ENCODE measurements at places on chromosomes 11 and 22.

DNA sequence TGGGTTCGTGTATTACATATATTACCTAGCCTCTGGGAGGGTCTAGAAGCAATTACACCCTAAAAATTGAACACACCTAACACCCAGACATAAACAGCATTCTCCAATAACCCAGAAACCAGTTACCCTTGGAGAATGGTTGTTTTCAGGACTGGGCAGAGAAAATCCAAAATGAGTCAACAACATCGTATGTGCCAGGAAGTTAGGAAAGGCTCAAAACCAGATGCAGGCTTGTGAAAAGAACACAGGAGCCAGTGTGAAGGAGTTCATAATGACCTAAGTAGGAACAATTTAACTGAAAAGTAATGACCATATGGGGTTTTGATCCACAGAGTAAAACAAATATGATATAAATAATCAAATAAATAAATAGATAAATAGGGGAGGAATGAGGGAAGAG lies 5.1 kb upstream of the CLPB start:
- no peak for DNase-seq

DNA sequence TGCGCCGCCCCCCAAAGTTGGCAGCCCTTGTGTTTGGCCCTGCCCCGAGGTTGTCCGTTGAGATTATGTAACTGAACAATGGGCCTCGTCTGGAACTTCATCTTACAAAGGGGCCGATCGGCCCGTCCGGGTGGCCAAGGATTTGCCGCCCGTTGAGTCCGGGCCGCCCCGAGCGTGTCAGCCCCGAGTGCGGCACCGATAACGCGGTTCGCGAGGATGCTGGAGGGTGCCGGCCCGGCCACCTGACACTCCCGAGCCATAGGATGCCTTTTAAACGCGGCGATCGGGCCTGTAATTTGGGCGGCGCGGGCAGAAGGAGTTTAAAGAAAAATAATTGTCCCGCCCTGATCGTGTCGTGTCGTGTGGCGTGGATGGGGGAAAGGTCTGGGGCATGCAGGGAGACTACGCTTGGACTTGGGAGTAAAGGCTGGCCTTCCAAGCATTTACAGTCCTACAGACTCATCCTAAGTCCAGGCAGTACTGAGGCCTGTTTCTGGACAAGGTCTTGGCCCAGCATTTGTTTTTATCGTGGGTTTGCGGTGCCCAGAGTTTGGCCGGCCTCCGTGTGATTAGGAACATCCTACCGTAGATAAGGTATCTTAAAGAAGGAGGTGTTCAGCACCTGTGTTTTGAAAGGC lies 1.3 kb downstream of the WEE1 start:
- no peak for DNase-seq

GRCh38 chr22:27651486-27651885 lies 150.1 kb downstream of the MN1 start:
- no peak for DNase-seq

DNA sequence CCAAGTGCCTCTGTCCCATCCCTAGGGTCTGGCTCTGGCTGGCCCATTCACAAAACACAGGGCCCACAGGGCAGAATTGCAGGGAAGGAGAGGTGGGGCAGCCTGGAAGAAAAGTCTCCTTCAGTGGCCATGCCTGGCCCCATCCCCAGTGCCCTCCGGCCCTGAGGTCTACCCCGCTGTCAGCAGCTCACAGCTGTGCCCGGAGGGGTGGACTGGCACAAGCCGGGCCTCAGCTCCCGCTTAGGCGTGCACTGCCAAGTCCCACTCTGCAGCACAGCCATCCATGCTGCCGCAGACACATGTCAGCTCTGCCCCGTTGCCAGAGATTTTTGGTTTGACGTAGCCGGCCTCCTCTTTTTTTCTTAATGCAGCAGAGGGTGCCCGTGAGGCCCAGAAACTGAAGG lies 3.9 kb upstream of the SCN2B start:
- DNase-seq = peak; percentile 67

DNA sequence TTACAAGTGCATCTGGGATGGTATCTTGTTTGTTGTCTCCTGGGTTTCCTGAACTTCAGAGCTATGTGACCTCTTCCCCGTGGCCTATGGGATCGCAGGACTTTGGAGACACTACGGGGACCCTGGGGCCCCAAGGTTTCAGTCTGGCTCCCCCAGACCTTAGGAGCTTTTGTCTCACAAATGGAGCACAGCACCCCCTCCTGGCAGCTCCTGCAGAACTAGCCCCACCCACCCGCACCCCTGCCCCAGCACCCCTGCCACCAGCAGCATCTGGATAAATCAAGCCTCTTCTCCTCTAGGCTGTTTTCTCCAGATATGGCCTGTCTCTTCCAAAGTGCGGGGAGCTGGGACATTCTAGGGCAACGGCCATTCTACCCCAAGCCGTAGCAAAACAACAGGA lies 10.4 kb downstream of the RCOR2 start:
- peak; percentile 73 for DNase-seq

- no peak for DNase-seq
Observed at GRCh38 chr11:76234416-76235232, 28.3 kb upstream of the WNT11 start.

DNA sequence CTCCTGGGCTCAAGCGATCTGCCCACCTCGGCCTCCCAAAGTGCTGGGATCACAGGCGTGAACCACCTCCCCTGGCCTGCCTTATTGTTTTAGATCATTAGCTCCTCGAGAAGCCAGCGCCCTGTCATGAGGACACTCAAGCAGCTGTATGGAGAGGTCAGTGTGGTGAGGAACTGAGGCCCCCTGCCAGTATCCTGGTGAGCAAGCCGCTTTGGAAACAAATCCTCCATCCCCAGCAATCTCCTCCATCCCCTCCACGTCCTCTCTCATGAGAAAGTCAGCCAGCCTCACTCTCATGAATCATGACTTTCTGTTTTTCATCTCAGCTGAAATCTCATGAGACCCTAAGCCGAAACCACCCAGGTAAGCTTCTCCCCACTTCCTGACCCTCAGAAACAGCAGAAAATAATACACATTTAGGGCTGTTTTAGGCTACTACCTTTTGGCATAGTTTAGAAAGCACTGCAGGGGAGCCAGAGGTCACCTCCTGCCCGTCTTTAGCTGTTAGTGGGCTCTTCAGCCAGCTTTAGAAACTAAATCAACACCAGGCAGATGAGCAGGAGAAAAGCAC lies 56.0 kb downstream of the CTTN start:
- DNase-seq = no peak

DNA sequence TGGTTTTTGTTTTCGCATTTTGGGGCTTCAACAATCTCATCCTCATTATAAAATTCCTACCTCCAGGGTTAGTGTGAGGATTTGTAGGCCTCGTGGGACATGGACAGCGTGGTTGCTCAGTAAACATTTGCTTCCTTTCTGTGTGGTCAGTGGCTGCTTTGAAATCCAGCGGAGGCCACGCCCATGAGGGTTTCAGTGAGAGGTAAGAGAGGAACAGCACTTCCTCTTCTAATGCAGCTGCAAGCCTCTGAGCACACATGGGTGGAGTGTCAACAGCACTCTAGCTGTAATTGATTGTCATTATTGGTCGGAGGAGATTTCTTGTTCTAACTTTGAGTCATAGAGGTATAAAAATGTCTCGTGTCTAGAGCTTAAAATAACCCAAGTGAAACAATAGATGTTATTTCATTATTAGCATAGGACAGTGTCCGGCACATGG lies 6.0 kb upstream of the ARHGAP42 start:
- DNase-seq = peak; percentile 42

DNA sequence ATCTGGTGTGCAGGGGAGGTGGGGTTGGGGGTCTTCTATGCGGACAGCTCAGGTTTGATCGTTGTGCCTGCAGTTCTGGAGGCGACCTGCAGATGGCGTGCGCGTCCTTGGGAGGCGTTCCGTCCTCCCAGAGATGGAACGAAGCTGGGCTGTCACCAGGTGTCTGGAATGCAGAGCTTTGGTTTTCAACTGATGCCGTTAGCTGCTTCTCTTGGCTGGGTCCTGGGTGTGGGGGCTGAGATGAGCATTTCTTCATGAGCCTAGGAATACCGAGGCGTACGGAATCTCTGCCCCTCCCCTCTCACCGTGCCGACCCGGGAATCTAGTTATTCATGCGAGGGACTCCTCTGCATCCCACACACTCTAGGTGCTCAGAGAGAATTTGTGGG lies 98.6 kb downstream of the CEP164 start:
- DNase-seq = peak; percentile 91

DNA sequence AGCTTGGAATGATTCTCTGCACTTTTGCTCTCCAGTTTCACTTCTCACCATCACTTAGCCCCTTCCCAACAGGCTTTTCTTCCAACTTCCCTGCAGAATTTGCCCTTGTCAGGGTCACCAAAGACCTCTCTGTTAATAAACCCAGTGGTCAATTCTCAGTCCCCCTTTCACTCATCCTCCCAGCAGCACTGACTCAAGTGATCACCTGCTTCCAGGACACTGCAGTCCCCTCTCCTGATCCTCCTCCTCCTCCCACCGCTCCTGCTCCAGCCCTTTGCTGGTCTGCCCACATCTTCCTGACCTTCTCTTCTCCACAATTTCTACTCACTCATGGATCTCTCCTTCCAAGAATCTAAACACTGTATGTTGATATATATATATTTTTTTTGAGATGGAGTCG lies 57.9 kb downstream of the SHISAL1 start:
- DNase-seq = no peak

DNA sequence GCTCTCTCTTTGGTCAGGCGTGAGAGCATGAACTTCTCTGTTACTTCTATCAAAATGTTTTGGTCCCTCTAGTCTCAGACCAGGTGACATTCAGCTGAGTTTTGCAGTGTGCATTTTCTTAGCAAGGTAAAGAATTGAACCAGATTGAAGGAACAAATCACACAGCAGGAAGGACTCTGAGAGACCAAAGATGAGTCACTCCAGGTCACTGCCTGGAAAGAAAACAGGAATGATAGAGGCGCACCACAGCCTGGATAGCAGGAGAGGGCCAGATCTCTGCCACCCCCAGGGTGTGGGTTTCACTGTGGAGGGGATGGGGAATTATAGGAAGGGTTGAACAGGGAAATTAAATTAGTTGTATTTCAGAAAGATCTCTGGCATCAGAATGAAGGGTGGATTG lies 788.3 kb downstream of the NTM start:
- no peak for DNase-seq

- DNase-seq = no peak
Observed at GRCh38 chr11:27611947-27612455, 88.3 kb downstream of the BDNF start.

DNA sequence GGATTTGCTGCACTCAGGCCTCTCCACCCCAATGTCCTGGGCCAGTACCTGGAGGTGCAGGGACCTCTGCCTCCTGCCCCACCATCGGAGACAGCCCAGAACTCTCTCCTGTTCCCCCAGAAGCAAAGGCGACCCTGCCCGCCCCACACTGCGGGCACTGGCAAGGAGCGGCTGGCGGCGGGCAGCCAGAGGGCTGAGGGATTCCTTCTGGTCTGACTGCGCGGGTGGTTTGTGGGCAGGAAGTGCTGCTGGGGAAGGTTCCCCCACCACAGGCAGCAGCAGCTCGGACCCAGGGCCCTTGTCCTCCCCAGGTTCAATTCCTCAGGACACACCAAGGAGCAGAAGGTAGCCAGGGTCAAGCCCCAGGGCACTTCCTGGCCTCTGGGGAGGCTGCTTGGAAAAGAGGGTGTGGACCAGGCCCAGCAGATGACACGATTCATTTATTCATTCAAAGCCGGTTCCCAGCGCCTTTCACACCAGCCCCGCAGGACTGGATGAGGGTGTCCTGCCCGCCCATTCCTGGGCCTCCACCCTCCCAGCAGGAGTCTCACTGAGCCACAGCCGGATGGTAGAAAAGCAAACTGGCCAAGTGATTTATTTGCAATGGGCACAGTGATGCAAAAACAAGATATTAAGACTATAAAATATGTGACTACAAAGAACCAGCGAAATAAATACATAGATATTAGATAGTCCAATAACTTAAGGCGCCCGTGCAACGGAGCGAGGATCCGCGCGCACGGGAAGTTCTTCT lies 1.2 kb downstream of the PHLDA2 start:
- peak; percentile 47 for DNase-seq

- peak; percentile 89 for DNase-seq
Observed at GRCh38 chr22:35376728-35377472, 4.0 kb upstream of the HMOX1 start.

DNA sequence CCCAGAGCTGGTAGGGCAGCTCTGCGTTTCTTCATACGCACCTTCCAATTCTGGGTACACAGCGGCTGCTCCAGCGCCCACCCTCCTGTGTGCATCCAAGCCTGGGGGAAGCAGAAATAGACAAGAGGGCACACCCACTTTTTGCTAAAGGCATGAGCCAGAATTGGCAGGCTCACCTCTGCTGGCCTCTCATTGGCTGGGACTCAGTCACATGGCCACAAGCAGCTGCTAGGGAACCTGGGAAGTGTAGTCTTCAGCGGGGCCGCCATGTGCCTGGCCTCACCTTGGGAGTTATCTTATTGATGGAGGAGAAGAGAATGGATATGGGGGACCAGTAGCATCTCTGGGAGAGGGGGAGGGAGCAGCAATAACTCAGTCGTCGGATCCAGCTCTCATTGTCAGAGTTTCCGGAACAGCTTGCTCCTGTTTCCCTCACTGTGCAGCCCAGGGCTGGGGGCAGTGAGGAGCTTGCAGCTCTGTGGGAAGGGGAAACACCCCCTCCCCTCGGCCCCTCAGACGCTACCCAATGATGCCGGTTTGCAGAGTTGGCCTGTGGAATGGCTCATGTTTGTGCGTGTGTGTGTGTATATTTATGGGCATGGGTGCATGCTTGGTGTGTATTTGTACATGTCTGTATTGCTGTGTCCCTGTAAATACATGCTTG lies 11.8 kb upstream of the MIEF1 start:
- peak; percentile 95 for DNase-seq

GRCh38 chr11:61069427-61069826 lies 32.9 kb upstream of the CD5 start:
- no peak for DNase-seq

- DNase-seq = no peak
Observed at GRCh38 chr11:110973401-110973980, 261.3 kb upstream of the ARHGAP20 start.

DNA sequence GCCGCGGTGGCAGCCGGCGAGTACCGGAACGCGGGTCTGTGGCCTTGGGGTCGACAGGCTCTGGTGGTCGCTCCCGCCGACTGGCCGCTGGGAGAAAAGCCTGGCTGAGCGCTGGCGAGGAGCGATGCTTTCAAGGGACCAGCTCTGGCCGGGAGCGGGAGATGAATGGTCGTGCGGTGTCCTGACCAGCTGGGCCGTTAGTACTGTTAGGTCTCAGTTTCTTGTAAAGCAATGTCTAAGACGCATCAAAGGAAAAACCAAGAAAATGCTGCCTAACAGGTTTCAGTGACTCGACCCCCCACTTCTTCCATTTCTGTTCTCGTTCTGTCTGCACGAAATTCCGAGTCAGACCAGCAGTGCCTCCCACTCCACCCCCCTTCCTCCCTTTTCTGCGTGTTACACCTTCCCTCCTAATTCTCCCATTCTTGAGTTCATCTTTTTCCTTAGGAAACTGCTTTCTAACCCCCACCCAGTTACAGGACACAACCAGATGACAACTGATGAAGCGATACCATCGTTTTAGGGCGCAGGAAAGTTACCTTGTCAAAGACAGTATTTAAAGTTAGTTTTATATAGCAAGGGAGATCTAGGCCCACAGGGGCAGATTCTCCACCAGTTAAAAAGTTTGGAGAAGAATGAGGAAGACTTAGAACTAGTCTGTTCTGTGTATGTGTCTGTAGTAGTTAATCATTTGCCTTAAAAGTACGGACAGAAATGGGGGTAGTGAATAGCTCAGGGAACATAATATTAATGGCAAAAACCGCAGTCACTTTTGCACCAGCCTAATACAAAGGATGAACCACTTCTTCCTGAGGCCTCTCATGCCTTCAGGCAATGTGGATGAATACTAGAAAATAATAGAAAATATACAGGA lies 1.0 kb downstream of the CUL5 start:
- DNase-seq = no peak
